ENCODE measurements at places on chromosomes 12 and 14.

DNA sequence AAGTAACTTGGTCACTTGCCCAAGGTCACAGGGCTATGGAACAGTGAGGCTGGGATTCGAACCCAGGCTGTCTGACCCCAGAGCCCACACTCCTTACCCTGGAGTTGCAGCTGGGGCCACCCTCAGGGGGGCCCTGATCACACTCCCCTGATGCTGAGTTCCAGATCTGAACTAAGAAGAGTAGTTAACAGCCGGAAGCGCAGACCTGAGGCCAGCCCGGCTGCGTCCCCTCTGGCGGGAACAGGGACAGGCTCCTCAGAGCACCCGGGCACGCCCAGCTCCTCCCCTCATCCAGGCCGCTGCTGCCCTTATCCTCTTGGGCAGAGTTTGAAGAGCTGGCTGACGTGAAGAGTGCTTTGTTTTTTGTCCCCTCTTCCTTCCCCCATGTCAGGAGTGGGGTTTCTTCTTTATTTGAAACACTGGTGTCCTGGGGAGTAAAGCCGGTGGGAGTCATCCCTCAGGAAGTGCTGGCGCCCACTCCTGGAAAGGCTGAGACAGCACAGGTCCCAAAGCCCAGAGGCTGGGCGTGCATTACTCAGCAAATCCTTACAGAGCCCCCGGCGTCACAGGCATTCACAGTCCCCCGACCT lies 8.7 kb downstream of the PHB2 start:
- peak; percentile 88 for DNase-seq

GRCh38 chr12:76976777-76977382 lies 88.5 kb downstream of the E2F7 start:
- no peak for DNase-seq

- no peak for DNase-seq
Observed at GRCh38 chr12:100515968-100516367, 42.3 kb downstream of the NR1H4 start.

GRCh38 chr12:46430340-46430948 lies 57.9 kb upstream of the SLC38A2 start:
- no peak for DNase-seq

- DNase-seq: no peak
Observed at GRCh38 chr14:24700511-24700910, 66.5 kb upstream of the GZMB start.

- DNase-seq: no peak
Observed at GRCh38 chr14:35696119-35696518, 113.0 kb downstream of the RALGAPA1 start.

DNA sequence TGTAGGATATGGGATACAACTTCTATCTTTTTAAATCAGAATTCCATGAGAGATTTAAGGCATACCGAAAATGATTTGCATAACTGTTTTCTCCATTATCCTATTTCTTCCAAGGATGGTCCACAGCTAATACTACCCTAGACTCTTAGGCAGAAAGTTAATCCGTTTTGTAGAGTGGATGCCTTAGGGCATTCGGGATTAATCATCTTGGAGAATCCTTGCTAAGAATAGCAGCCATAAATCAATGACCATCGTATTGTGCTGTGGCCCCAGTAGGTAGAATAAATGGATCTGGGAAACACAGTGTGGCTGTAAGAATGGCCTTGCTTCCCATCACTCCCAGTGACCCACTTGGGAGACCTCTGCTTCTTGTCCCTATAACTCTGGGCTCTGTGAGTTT lies 99.6 kb downstream of the SSPN start:
- no peak for DNase-seq

- DNase-seq: no peak
Observed at GRCh38 chr12:31783996-31784645, 55.3 kb upstream of the AMN1 start.

- DNase-seq: no peak
Observed at GRCh38 chr12:121738340-121738858, 25.8 kb downstream of the TMEM120B start.
